ENCODE measurements at places on chromosomes 4 and X.

DNA sequence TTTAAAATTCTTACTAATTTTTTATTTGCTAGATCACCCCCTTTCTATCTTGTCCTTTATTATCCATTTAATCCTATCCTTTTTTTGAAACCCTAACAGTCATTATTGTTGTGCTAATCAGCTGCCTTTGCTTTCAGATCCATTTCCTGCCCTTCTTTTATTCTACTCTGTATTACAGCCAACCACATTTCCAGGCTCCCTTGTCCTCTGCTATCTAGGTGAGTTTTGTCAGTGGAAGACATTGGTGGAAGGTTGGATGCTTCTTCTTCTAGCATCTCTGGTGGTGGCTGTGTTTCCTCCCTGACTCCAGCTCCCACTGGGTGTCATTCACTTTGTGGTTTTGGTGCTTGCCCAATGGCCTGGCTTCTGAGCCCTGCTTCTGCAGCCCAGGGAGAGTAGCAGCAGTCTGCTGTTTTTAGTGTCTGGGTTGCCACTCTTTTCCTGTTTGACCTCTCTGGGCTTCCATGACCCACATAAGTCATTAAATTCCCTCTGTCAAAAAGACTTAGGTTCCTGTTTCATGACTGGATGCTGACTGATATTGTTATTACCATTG lies 225.2 kb upstream of the PGRMC2 start:
- peak; percentile 54 for DNase-seq

GRCh38 chr4:58113126-58113525 lies 1002.9 kb upstream of the IGFBP7 start:
- DNase-seq: no peak

GRCh38 chrX:134426281-134426680 lies 33.7 kb upstream of the HPRT1 start:
- DNase-seq: no peak

GRCh38 chrX:130563476-130563875 lies 161.7 kb downstream of the RBMX2 start:
- no peak for DNase-seq

GRCh38 chrX:53186351-53186750 lies 38.7 kb downstream of the KDM5C start:
- DNase-seq: peak; percentile 38

- peak; percentile 42 for DNase-seq
Observed at GRCh38 chrX:68710870-68711576, 63.6 kb downstream of the STARD8 start.

- DNase-seq: no peak
Observed at GRCh38 chrX:128928636-128929035, 594.7 kb downstream of the SMARCA1 start.

- no peak for DNase-seq
Observed at GRCh38 chr4:123216543-123216942, 180.1 kb upstream of the SPRY1 start.

DNA sequence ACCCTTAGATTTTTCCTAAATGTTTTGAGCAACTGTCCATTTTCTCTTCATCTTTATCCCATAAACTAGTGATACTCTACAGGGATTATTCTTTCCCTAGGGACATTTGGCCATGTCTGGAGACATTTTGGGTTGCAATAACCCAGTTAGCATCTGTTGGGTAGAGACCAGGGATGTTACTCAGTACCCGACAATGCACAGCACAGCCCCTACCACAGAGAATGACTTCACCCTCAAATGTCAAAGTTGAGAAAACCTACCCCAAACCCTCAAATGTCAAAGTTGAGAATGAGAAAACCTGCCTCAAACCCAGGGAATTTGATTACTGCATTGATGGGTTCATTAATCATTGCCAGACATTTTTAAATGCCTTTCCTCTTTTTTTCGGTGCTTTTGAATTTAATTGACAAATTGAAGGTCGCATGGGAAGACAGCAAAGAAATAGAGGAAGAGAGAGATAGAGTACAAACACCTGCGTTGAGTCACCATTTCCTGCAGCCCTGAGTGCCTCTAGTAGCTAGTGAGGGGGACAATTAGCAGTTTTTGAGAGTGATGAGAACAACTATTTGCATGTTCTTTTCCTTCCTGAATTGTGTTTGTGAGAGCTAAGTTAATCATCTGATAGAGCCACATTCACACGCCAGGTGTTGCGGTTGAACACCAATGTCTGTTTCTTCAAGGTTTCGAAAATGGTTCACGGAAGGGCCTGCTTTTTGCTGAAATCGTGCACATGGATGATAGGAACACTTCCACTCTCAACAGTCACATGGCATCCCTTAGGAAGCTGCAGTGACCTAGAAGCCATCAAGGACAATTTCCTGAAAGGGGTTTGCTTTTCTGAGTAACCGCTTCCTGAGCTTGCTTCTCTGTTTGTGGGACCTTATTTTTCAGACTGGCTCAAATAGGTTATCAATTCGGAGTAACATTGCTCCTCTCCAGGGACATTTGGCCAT lies 203.9 kb upstream of the VCX3A start:
- DNase-seq: no peak

DNA sequence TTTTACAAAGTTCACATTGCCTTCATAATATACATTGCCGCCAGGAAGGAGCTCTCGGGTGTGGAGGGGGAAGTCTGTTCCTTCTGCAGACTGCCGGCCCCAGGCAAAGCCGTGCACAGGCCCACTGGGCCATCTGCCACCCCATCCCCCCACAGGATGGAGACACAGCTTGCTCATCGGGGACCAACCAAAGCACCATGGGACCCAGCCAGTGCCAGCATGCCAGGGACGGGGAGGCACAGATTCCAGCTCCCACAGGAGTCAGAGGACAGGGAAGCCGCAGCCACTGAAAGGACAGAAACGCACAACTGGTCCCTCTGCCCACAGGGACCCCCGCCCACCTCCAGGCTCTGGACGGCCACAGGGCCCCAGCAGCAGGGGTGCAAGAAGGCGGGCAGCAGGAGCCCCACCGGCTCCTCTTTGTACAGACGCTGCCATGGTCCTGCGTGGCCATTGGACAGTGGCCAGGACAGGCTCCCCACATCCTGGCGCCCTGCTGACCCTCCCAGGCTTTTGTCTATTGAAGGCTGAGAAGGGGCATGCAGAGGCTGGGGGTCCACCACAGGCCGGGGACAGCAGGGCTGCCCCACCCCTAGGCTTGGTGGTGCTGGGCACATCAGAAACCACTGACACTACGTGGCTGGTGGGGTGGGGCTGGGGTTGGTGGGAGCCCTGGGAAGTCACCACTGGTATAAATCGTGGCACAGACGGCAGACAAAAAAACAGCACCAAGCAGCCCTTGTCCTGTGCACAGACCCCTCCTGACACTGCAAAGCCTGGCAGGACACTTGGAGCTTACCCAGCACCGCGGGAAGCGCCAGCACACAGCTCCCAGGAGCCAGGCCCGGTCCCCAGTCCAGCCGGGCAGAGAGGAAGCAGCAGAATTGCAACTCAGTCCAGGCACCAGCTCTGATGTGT lies 89.0 kb downstream of the FAM53A start:
- DNase-seq: no peak

- DNase-seq: peak; percentile 70
Observed at GRCh38 chr4:138707746-138708677, 307.6 kb upstream of the NOCT start.

DNA sequence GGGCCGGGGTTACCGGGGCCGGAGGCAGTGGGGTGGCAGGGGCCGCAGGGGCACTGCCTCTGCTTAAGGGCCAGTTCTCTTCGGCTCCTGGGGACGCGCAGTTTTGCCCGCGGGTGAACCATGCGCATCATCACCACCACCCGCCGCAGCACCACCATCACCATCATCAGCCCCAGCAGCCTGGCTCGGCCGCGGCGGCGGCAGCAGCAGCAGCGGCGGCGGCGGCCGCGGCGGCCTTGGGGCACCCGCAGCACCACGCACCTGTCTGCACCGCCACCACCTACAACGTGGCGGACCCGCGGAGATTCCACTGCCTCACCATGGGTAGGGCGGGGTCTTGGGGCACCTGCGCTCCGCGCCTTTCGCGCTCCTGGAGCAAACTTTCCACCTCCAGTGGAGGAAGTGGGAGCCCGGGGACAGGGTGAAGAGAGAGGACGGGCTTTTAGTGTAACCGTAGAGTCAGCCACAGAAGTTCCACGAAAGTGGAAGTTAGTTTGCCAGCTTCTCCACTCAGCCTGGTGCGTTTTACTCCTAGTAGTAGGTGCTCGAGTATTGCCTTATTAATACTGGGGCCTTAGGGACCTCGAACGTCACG lies 729 bp downstream of the GSX2 start:
- no peak for DNase-seq

- no peak for DNase-seq
Observed at GRCh38 chr4:154406018-154406795, 85.4 kb downstream of the DCHS2 start.

- no peak for DNase-seq
Observed at GRCh38 chr4:128333309-128334018, 45.9 kb upstream of the PGRMC2 start.

DNA sequence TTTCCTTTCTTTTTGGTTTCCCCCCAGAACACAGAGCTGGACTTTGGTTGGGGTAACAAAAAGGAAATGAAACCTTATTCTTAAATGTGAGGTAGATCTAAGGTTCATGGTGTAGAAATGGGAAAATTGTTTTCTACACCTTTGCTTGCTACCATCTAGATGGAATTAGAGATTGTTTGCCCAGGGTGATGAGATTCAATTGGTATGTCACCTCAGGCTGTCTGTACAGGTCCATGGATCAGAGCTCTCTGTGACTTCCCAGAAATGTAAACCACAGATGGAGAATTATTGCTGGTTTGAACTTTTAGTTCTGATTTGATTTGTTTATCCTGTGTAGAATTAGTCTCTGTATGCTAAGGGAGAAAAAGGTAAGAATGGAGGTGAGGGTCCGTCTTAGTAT lies 146.7 kb downstream of the PCDH7 start:
- no peak for DNase-seq

DNA sequence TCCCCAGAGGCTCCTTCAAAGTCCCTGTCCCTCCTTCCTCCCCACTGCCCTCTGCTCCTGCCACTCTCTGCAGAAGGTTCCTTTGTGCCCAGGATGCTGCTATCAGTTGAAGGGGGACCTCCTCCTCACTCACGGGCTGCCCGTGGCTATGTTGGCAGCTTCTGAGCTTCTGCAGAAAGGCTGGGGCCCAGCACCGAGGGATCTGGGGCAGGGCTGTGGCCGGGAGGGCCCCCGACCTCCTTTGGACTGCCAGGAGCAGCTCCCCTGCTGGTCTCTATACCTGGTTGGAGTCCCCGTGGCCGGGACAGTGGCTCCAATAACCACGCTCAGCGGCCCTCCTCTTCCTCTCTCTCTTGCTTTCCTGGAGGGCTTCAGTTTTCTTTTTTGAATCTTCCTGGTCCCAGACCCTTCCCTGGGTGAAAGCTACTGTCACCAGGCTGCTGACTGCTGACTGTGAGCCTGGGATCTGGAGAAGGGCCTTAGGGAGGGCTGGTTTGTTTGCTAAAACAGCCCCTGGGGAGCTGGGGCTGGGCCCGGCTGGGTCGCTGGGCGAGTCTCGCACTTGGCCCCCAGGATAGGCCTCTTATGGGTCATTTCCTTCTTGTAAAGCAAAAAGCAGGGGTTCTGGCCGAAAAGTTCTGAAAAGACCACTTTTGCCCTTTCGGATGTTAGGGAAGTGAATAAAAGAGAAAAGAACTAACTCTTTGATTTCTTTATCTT lies 46.9 kb downstream of the SORCS2 start:
- no peak for DNase-seq

GRCh38 chr4:81595798-81596610 lies 124.3 kb upstream of the RASGEF1B start:
- DNase-seq: no peak

GRCh38 chr4:147735413-147736301 lies 3.8 kb downstream of the ARHGAP10 start:
- DNase-seq: peak; percentile 79

DNA sequence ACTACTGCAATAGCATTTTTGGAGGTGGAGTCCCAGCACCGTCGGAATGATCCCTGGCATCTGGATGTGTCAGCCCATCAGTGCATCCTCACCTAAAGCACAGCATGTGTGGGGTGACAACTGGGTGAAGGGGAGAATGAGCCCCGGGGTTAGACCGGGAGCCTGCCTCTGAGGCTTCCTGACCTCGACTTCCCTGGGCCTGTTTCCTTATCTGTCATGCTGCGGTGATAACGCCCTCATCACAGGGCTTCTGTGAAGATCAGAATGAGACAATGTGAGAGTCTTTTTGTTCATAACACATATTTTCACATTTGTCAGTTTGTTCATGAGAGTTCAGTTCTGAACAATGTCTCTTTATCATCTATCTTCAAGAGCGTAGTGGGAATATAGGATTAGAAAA lies 31.1 kb upstream of the PDLIM3 start:
- peak; percentile 63 for DNase-seq

- peak; percentile 14 for DNase-seq
Observed at GRCh38 chr4:151143162-151143561, 43.7 kb downstream of the RPS3A start.

- no peak for DNase-seq
Observed at GRCh38 chrX:140983730-140984129, 18.7 kb upstream of the SPANXB1 start.

- peak; percentile 38 for DNase-seq
Observed at GRCh38 chr4:73620115-73620792, at the start of gene RASSF6. Gene RASSF6, minus strand, starts transcription at chr4:73620436. Its CDS starts 8,641 bp downstream, at chr4:73611795.

- DNase-seq: peak; percentile 47
Observed at GRCh38 chr4:76802236-76803021, 95.5 kb downstream of the SOWAHB start.

DNA sequence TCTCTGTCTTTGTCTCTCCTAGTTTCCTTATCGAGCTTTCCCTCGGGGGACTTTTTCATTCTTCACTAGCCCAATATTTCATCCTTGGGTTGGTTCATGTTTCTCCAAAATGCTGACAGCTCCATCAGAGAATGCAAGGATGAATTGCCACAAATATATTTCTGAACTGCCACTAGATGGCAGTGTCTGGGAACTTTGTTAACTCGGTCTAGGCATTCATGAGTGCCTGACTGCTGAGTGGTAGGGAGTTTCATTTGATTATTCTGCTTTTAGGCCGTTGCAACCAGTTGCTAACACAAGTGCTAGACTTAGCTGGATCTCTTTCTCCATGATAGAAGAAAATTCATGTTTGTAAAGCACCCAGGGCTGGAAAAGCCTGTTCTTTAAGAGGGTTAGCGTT lies 73.5 kb upstream of the RAP2C start:
- DNase-seq: peak; percentile 63

DNA sequence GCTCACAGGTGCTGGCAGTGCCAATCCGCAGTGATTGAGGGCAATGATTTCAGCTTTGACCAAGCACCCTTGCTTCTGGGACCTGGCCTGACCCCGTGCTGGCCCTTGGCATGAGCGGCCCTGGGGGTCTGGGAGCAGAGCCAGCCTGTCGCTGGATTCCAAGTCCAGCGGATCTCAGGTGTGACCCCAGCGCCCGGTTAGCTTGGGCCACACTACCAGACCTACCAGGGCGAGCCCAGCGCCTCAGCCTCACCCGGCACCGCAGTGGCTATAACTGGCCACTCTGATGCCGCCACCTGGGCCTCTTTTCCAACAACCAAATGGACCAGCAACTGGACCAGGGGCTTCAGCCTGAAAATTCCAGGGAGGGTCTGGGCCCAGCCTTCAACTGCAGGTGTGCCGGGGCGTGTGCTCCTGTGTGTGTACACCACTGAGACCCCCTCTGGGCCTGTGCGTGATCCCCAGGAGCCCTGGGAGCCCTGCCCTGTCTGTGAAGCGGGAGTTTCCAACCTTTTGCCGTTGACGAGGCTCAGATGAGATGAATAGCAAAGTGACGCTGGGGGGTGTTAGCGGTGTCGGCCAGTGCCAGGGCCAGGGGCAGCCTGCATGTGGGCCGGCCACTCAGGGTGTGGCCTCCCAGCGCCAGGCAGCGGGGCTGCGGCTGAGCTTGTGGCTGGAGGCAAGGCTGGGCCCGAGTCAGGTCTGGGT lies 658 bp downstream of the SH3TC1 start:
- no peak for DNase-seq
